Mesendoderm (in vitro differentiated cells): ENCODE measurements at places on chromosomes 13 and 19.
A peak's percentile ranks its signal among the peaks of the same experiment; 100 is the strongest.

- no peak for DNase-seq
Measured at GRCh38 chr19:29587518-29587986, 18.5 kb upstream of the POP4 start.

- DNase-seq: no peak
Measured at GRCh38 chr13:85543144-85543543, 256.1 kb downstream of the SLITRK6 start.

- DNase-seq: no peak
Measured at GRCh38 chr19:54329476-54330165, 9.3 kb downstream of the LILRA4 start.

DNA sequence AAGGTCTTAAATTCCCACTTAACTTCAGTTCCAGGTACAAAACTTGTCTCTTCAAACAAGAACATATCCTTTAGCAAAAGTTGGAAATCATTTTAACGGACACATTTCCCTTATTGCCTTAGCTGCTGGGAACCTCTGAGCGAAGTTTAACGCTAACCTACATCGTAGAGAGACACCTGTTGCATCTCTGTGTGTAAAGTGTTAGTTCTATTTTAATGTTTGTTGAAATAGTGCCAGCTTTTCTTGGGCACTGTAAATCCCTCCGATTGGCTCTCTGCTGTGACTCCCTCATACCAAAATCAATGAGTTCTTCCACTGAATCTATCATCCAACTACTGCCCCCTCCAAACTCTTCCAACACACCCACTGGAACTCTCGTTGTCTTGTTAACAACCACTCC, 2.3 kb upstream of the HIF3A start:
- DNase-seq: no peak

DNA sequence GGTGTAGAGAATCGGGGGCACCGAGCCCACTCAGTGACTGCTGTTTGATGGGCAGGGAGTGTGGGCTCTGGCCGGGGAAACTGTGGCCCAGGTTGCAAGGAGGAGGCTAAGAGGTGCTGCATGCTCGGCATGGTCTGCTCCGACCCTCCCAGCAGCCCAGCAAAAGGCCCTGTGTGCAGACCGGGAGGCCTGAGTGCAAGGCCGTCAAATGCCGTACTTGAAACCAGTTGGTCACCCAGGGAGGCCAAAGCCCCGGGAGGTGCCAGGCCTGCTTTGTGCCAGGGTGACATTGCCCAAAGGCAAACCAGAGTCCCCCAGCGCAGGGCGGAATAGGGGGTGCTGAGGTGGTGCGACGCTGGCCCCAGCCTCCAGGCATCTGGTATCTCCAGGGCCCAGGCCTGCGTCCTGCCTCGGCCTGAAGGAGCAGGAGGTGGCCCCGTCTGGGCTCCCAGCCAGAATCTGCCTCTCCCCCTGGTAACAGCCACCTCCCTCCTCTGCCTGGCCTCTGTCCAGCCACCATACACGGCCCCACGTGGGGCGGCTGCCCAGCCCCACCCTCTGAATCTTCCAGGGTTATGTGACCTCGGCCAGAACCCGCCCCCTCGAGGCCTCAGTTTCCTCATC, 4.0 kb downstream of the PIK3R2 start:
- no peak for DNase-seq

DNA sequence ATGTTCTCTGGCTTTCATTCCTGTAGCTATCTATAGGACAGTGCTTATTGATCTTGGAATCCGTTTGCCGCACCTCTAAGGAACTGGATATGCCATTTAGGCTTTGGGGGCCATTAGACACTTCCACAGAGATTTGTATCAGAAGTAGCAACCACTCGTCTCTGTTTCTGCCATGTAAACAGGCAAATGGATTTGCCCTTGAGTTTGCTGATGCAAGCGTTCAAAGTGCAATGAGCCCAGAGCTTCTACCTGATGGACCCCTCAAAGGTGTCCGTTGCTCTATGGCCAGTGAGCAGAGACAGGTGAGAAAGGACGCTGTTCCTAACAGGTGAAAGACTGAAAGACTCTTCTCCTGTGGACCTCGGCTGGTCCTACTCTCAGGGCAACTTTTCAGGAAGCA, 302.9 kb downstream of the ZNF536 start:
- no peak for DNase-seq

GRCh38 chr13:80574113-80574850, 233.4 kb upstream of the SPRY2 start:
- DNase-seq: no peak

GRCh38 chr13:46373623-46374022, 13.4 kb downstream of the RUBCNL start:
- no peak for DNase-seq

DNA sequence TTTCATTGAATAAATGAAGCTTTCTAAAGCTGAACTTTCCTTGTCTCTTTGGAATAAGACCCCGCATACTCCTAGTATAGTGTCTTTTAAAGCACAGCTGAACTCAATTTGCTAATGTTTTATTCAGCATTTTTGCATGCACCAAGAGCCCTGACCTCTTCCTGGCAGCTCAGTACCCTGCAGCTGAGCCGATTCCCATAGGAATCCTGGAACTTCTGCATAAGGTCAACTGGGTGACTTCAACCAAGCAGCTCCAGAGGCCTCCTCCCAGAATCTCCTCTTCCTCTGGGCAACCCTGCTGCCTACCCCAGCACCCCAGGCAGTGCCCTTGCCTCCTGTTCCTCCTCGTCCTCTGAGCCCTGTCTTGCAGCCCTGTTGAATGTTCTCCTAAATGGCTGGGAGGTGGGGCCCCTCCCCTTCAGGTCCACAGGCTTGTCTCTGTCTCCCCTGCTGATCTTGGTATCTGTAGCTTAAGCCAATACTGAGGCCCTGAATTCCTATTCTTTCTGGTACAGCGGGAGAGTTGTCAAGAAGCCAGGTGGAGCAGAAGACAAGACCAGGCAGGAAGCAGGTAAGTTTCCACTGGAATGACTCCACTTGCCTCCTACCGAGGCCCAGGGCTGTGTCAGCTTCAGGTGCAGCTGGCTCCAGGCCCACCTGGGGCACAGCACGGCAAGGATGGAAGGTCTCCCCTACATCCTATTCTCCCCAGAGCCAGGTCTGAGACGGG, 23.6 kb upstream of the CCDC124 start:
- DNase-seq: peak; percentile 31

DNA sequence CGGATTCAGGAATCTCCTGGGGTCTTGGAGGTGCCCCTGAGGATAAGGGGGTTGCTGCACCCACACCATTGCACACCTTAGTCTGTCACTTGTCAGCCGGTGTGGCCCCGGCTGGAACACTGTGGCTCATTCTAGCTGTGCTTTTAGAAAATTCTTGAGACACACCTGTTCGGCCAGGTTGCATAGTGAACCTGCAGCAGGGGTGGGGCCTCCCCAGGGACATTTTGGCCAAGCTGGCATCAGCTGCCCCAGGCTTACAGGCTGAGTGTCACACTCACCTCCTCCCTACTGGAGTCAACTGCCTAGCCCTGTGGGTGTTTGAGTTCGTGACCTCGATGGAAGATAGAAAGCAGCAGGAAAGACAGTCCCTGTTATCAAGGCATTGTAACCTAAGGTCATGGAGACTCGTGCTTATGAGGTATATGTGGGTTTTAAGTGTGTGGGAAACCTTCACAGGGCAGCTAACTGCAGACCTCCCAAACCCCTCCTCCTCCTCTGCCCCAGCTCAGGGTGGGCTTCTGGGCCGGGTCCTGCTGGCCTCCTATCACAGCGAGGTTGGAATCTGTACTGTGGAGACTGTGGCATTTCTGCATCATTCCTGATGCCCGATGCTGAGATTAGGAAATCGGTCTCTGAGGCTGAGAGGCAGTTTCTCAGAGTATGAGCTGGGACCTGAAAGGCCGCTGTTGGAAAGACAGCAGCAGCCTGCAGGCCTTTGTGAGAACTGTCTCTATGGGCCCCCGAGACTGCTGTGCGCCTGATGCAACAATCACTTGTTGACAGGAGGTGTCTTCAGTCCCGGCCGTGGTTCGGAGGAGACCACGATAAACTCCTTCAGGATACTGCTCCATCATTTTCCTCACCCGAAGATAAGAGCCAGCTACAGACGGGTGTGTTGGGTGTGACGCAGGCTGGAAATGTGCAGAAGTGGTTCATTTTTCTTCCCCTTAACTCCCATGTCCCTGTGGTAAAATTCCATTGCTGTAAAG, 72.2 kb downstream of the ATP11A start:
- DNase-seq: peak; percentile 27

GRCh38 chr19:29748996-29749849, 34.2 kb upstream of the C19orf12 start:
- DNase-seq: no peak

GRCh38 chr19:7597689-7598088, 2.0 kb downstream of the CAMSAP3 start:
- peak; percentile 13 for DNase-seq

DNA sequence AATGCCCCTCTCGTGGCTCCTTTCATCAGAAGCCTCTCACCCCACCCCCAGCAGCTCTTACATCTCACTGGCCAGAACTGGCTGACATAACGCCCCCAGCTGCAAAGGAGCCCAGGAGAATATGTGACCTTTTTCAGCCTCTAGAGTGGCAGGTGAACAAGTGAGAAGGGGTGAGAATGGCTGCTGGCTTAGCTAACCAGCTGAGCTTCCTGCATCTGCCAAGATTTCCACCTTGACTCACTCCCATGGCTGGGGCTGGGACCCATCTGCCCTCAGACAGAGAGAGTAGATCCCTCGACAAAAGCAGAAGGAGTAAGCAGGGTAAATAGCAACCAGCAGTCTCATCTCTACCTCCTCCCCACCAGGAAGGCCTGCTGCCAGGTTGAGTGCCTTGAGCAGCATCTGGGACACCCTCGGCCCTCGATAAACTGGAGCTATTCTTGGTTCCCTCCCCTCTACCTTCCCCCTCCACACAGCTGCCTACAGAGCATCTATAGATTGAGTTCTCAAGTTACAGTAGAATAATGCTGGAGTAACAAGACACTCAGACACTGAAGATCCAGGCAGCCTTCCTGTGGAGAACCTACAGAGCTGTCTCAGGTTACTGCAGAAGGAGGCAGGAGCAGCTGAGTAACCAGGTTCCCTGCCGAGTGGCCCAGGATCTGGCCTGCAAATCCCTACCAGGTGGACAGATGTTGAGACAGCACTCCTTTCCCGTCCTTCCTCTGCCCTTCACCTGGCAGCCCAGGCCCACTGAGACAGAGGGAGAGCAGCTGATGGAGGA, 15.5 kb downstream of the KASH5 start:
- peak; percentile 98 for DNase-seq

- DNase-seq: peak; percentile 30
Measured at GRCh38 chr13:33394294-33394932, 108.9 kb upstream of the STARD13 start.

DNA sequence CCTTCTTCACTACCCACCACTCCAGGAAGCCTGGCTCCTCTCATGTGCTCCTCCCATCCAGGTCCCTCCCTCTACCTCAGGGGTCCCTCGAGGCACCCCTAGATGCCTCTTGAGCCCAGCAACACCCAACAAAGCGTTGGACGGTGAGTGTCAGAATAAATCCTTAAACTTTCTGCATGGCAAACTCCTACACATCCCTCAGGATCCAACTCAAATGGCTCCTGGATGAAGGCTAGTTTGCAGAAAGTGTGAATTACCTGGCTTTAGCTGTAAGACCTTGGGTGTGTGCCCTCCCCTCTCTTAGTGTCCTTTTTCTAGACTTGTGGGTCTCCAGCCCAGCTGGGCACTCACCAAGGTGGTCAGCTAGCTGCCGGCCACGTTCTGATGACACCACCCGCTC, 5.4 kb downstream of the MPV17L2 start:
- no peak for DNase-seq

DNA sequence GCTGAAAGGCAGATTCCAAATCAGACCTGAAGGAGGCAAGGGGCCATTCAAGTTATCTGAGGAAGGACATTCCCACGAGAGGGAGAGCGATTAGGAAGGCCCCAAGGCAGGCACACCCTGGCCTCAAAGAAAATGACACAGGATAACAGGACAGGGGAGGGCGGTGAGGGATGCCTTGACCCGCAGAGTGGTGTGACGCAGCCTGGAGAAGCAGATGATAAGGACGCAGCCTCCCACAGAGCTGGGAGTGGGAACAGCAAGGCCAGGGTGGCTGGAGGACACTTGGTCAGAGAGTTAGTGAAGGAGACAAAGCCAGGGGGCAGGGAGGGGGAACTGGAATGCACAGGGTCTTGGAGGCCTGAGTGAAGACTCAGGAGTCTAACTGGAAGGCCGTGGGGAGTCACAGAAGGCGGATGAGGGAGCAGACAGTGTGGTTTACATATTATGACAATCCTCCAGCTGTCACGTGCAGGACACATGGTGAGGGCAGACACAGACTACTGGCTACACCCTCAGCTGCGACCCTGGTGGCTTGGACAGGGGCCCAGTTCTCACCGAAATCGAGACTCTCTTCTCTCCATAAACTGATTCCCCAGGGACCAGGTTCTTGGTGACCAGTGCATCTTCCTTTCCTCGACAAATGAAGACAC, 5.8 kb upstream of the DYRK1B start:
- DNase-seq: no peak

DNA sequence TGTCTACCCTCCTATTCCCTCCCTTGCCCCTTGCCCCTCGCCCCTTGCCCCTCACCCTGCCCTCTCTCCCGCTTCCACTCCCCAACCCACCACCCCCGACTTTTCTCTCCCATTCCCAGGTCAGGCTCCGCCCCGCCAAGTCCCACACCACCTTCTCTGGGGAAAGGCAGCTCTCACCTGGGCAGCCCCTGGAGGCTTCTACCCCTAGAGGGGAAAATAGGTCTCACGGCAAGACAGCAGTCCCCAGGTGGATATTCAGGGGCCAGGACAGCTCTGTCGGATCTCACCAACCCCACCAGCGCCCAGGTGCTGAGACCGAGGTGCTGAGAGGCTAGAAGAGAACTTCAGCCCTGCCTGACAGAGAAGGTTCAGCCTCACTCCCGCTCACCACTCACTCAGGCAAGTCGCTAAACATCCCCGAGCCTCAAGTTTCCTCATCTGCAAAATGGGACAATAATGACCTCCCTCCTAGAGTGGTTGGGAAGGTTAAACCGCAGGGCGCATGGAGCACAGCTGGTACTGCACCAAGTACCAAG, 1.4 kb upstream of the ERFL start:
- DNase-seq: no peak

GRCh38 chr19:55383279-55384130, 587 bp downstream of the TMEM238 start:
- peak; percentile 78 for DNase-seq

- no peak for DNase-seq
Measured at GRCh38 chr19:17005000-17005399, 21.6 kb downstream of the CPAMD8 start.

DNA sequence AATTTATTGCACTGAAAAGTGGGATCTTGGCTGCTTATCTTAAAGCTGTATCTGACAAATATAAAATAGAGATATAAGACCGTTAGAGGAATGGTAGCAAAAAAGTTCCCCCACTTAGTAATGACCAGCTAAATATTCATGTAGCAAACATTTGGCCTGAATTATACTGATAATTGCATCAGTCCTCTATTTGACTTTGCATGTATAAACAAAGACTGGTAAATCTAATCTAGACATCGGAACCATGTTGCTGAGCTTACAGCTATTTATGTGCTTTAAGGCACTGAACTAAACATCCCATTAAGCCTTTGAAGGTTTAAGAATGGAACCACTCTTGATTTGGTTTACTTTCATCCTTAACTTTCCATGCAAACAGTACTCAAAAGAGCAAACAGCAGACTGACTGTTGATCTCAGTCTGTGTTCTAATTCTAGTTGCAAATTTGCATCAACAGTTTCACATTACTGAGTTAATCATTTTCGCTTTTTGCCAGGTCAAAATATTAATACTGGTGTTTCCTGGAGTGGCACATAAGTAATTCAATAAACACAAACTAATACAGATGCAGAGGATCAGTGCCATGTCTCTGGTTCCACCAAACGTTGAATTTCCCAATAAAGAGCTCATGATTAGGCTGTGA, 203.5 kb upstream of the HTR2A start:
- DNase-seq: no peak

- no peak for DNase-seq
Measured at GRCh38 chr13:30671271-30671815, 53.6 kb downstream of the USPL1 start.

- no peak for DNase-seq
Measured at GRCh38 chr13:94233401-94233800, 246.1 kb downstream of the DCT start.
